Skin of body (tissue), 3 donors: ENCODE measurements at places on chromosomes 11 and 22. TPM values are rescaled to one million over a fixed set of nuclear protein-coding genes. Genes with fewer than 3 reads are reported as not detected.

DNA sequence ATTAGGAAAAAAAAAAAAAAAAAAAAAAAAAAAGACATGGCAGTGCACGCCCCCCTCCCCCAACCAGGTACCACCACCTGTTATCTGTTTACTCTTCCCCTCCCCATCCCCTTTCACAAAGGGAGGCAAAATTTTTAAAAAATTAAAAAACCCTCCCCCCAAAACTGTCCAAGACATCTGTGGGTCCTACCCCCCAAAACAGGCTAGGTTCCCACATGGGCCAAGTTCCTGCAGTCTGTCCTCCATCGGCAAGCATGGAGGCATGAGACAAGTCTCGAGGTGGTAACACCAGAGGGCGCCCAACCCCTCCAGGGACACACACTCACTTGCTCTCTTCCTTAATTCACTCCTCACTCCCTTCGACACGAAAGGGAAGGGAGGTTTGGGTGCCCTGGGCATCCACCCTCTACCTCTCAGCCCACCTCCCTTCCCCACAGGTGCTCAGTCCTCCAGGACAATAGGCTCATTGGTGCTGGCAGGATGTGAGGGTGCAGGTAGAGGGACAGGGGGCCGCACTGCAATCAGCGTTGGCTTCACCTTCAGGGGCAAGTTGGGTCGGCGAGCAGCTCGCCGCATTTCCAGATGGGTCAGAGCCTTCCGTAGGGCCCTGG lies 2.2 kb upstream of the TUT1 start:
- no peak for DNase-seq

- peak; percentile 56 for DNase-seq
Observed at GRCh38 chr22:28600546-28601143, 79.0 kb downstream of the TTC28 start.

- DNase-seq: no peak
Observed at GRCh38 chr11:32573228-32573627, 10.4 kb upstream of the EIF3M start.

GRCh38 chr11:108852701-108853100 lies 187.8 kb downstream of the DDX10 start:
- peak; percentile 90 for DNase-seq

GRCh38 chr22:41683616-41684015 lies 5.1 kb downstream of the SNU13 start:
- no peak for DNase-seq

DNA sequence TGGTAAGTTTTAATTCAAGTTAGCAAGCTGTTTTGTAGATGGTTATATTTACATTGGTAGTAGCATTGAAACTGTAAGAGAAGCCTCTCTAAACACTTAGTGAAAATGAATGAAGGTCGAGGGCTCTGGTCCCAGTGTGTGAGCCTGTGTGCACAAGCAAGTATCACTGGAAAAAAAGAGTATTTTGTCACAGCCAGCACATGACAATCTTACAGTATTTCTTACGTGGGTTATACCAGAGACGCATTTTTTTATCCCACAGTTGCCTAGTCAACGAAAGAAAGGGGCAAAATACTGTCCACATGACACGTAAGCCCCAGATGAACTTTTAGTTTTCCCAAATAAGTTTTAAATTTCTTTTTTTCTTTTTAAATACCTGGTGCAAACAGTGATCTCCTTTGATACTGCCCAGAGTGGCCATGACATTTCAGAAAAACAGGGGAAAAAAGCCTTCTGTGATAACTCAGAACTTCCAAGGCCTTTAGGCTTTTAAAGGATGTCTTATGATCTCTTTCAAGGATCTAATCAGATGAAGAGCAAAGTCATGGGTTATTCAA lies 23.5 kb downstream of the RAB38 start:
- no peak for DNase-seq

DNA sequence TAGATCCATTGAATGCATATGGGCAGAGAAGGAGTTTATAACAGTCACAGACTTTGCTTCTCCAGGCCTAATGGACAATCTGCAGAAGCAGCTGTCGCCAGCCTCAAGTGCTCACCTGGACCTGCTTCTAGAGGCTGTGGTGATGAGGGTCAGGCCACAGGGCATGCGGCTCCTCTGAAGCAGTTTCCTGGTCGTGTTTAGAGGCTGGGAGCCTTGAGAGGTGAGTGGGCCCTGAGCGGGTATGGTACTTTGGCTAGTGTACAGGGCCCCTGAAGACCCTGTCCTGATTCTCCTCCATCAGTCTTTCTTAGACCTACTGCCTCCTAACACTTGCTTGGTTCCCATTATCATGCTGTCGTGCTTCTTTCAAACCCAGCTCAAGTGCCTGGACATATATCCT lies 41.2 kb downstream of the NXPE2 start:
- no peak for DNase-seq

- no peak for DNase-seq
Observed at GRCh38 chr11:27390318-27391295, 27.6 kb upstream of the CCDC34 start.

- DNase-seq: no peak
Observed at GRCh38 chr11:5369789-5370188, 13.8 kb upstream of the OR51M1 start.

DNA sequence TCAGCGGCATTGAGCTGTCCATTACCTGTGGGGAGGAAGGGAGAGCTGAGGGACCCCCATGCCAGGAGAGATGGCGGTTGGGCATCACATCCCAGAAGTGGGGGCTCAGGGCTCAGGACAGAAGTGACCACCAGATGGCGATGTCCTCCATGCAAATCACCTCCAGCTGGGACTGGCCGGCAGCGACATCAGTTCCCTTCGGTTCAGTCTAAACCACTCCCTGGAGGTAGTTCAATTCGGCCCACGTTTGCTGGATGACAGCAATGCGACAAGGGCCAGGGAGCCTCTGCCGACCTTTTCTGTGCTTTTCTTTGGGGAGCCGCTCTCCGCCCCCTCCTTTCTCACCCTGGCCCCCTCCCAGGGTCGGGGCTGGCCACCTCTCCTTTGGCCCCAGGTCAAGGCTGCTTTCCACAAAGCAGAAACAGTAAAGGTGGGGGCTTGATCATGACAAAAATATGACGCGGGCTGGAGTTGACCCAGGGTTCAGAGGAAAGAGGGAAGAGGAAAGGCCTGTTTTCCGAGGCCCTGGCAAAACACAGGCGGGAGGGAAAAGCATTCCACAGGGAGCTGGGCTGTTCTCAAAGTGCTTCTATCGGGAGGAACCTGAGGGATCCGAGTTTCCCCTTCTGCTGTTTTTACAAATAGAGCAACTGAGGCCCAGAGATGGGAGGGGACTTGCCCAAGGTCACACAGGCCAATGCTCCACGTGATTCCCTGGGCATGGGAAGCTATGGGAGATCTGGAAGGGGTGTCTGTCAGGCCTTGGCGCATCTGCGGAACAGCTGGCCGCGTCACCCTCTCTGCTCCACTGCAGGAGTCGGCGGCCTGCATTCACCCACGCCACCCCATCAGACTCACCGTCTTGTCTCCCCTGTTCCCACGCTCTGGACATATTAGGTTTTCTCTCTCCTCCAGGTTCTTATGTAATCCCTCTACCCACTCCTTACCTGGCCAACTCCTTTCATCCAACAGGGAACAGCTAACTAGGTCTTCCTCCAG lies 54.7 kb downstream of the FBXO7 start:
- DNase-seq: peak; percentile 83

GRCh38 chr11:78066471-78066870 lies 2.8 kb downstream of the THRSP start:
- DNase-seq: no peak

DNA sequence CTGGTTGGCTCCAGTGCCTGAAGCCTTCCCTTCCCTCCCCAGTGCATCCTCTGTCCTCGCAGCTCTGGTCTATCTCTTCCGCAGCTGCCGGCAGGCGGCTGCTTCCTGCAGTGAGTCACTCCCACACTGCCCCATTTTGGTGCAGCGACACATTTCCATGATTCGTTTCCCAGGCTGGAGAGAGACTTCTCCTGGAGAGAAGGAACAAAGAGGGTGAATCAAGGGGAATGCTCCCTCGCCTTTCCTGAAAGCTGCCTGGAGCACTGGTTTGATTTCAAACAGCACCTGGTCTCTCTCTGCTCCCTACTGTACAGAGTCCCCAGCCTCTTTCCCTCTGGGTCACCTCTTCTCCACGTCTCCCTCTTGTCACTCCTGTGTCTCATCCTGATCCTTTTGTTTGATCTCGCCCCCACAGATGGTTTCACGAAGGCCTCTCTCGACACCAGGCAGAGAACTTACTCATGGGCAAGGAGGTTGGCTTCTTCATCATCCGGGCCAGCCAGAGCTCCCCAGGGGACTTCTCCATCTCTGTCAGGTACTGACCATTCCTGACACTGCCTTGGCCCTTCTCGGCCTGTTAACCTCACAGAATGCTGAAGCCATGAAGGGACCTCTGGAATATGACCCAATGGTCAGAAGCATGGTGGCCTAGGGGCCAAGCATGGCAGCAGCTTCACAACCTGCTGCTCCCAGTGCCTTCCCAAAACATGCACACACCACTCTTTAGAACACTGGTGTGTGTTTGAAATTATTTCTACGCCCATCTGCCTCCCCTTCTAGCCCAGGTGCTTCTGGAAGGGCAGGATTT lies at the start of gene TMA7B:
TMA7B (plus strand) TSS at position 758 of the 808 bp plus-strand sequence. CDS start 3,978 bp downstream, outside the sequence.
- no peak for DNase-seq

- DNase-seq: no peak
Observed at GRCh38 chr11:59865031-59865430, 1.3 kb downstream of the TCN1 start.

DNA sequence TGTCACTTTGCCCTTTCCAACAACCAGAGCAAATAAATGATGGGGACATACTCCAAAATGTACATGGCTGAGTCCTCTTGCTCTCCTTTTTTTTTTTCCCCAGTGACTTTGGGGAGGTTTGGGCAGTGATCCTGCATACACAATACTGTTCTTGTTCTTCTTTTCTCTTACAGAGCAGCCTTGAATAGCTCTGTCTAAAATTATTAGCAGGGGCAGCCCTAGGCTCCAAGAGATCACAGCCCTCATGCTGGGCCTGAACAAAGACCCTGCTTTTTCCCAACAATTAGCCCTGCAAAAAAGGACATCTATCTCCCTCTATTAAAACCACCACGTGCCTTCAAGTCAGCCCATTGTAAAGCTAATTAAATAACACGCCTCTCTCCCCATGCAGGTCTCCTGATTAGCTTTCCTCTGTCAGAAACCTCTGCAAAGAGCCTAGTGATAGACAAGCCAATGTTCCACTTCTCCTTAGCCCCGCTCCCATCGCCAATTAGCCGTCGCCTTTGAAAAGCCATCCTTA lies 54.7 kb downstream of the ETS1 start:
- DNase-seq: no peak

- no peak for DNase-seq
Observed at GRCh38 chr11:113349528-113349927, 35.1 kb downstream of the TTC12 start.

- no peak for DNase-seq
Observed at GRCh38 chr11:78216571-78217287, 28.0 kb downstream of the USP35 start.

The STX3 gene
- 19.5 TPM for total RNA-seq

The LINC01488 gene
- total RNA-seq: not detected

The MPZL3 gene
- 26.1 TPM for total RNA-seq

The OSBP2 gene
- total RNA-seq: 15.4 TPM

The KRTAP5-1 gene
- 0.30 TPM for total RNA-seq

The SERPIND1 gene
- total RNA-seq: not detected
